Fibroblast of mammary gland (primary cell): ENCODE measurements at places on chromosomes 5 and 9.
A peak's percentile ranks its signal among the peaks of the same experiment; 100 is the strongest.

- peak; percentile 88 for DNase-seq
Measured at GRCh38 chr9:128553728-128554127, 1.3 kb downstream of the SPTAN1 start.

GRCh38 chr9:7858166-7858565, 58.6 kb upstream of the DMAC1 start:
- no peak for DNase-seq

DNA sequence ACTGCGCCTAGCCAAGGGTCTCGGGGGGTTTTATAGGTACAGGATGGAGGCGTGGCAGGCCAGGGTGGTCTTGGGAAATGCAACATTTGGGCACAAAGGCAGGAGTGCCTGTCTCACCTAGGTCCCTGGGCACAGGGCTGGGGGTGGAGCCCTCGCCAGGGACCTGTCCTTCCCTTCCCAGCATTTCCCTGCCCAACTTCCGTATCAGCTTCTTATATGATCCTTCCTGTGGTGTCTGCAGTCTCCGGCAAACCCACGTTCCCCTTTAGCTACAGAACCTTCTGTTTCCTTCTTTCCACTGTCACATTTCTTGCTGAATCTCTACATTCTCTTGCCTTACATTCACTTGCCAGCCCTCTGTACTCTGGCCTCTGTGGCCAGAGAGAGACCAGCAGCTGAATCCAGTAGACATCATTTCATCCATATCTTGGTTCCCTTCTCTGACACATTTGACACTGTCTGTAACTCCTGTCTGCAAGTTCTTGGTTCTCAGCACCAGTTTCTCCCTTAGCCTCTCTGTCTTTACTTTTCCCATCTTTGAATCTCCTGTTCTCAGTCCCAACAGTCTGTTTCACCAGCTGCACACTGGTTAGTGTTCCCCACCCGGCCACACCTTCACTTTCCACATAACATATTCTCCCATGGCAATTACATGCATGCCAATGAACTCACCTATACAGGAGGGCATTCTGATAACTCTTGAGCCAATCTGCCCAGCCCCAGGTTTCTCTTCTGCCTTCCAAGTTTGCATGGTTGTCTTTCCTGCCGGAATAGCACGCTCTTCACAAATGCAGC, 134.7 kb upstream of the ZNF608 start:
- no peak for DNase-seq

GRCh38 chr5:160657622-160658458, 194.2 kb downstream of the ATP10B start:
- no peak for DNase-seq

GRCh38 chr9:120710110-120710981, 3.9 kb downstream of the MEGF9 start:
- DNase-seq, result peak; percentile 67

GRCh38 chr9:95506428-95506677, 10.4 kb downstream of the PTCH1 start:
- DNase-seq, result peak; percentile 49

- no peak for DNase-seq
Measured at GRCh38 chr5:136058972-136059354, 30.2 kb downstream of the TGFBI start.

GRCh38 chr5:134577022-134577795, 51.7 kb downstream of the JADE2 start:
- peak; percentile 91 for DNase-seq

GRCh38 chr5:115649541-115649940, 23.7 kb upstream of the TMED7 start:
- no peak for DNase-seq

DNA sequence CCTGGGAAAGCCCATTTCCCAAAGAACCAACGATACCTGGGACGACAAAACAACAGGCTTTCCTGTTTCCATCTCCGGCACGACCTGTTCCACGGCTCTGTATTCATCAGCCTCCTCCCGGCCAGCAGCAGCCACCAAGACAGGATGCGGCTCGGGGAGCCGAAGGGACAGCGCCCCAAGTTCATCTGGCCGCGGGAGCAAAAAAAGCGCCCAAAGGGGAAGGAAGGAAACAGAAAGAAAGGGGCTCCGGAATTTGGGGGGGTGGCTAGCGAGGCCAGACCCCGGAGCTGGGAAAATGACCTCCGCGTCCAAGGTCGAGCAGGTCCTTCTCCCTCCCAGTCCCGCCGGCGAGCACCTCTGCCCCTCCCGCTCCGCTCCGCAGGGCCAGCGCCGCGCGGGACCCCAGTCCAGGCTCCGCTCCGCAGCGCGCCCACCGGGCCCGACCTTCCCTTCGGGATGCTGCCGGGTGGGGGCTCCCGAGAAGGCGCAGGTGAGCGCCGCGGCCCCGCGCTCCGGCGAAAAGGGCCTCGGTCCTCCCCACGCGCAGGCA, 608 bp downstream of the ELOVL7 start:
- DNase-seq, result no peak

- DNase-seq, result no peak
Measured at GRCh38 chr5:76735762-76736545, 20.0 kb downstream of the F2R start.
